Activated CD4-positive, CD25-positive, alpha-beta regulatory T cell treated with anti-CD3 and anti-CD28 coated beads, Interleukin-2, amount 50 U/mL, for 24 hours (primary cell): ENCODE measurements at places on chromosomes 1 and 21.

DNA sequence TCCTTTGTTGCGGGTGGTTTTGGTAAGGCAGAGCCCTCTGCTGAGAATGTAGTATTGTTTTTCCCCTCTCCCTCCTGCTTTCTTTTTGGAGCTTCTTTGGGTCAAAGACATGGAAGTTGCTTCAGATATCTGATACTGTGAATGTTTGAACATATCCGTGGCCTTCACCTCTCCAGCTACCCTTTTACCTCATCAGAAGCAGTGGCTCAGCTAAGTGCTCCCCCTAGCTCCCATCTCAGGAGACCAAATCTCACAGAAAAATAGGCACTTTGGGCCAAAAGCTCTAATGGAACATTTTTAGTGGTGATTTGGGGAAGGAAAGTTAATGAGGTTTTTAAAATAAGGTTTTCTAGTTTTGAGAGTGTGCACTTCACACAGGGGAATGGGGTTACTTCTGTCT is 6.3 kb downstream of the TMEM200B start:
- ATAC-seq = no peak

- no peak for ATAC-seq
These were observed 4.8 kb downstream of the PSMD4 start for GRCh38 chr1:151259351-151259750.

DNA sequence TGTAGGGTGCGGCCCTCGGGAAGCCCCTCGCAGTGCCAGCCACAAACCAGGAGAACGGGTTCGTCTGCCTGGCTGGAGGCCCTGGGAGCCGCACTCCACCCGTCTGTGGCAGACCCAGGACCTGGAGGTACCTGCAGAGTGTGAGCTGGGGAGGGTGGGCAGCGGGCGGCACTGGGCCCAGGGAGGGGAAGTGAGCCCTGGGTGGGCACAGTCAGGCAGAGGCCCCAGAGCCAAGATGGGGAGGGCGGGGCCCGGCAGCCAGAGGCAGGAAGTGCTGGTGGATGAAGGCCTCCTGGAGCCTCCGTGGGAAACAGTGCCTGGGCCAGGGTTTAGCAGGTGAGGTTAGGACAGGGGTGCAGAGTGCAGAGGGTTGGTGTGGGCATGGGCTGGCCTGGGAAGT is 4.0 kb upstream of the PEX10 start:
- ATAC-seq = no peak

DNA sequence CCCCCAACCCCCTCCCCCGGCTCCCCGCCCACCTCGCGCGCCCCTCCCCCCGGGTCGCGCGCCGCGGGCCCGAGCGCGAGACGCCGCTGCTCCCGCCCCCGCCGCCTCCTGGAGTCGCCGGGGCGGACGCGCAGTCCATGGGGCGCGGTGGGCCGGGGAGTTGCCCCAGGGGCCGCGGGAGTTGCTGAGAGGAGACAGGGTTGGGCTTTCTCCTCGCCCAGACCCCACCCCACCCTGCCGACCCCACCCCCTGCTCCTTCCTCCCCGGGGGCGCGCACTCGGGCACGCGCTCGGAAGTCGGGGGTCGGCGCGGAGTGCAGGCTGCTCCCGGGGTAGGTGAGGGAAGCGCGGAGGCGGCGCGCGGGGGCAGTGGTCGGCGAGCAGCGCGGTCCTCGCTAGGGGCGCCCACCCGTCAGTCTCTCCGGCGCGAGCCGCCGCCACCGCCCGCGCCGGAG is at the start of gene LAMC1:
Gene LAMC1 (plus strand): TSS at position 275 of the 455 bp plus-strand sequence. CDS start 297 bp downstream, outside the sequence.
- ATAC-seq = no peak

- no peak for ATAC-seq
These were observed 2082.6 kb downstream of the MRPL39 start for GRCh38 chr21:23524685-23525084.

GRCh38 chr1:62687421-62687902 is 724 bp downstream of the DOCK7 start:
- peak; percentile 17 for ATAC-seq

- no peak for ATAC-seq
These were observed 13.3 kb downstream of the RPS6KA1 start for GRCh38 chr1:26542771-26543451.

DNA sequence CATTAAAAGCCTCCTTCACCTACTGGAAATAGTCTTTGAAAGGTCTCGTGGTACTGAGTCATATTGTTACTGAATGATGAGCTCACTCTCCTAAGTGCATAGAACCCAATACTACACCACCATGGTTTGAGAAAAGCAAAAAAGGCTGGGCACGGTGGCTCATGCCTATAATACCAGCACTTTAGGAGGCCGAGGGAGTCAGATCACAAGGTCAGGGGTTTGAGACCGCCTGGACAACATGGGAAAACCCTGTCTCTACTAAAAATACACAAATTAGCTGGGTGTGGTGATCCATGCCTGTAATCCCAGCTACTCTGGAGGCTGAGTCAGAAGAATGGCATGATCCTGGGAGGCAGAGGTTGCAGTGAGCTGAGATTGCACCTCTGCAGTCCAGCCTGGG is 3.3 kb upstream of the HNRNPCL1 start:
- ATAC-seq = no peak

DNA sequence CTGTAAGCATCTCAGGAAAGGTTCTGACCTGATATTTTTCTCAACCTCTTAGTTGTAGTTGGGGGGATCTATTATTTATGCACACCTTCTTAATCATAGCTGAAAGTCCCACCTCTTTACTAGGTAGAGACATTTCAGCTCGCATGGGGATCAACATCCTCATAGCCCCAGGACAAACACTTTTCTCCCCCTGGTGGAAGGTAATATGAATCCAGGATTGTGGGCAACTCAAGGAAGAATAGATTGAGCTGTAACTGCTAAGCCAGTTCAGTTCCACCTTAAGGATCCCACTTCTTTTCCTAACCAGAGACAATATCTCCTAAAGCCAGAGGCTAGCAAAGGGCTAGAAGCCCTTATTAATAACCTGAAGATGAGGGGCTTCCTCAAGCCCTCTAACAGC is 25.4 kb upstream of the SMYD3 start:
- no peak for ATAC-seq

- no peak for ATAC-seq
These were observed 21.2 kb upstream of the ADAR start for GRCh38 chr1:154629061-154629674.

GRCh38 chr1:197944485-197944884 is 27.3 kb downstream of the LHX9 start:
- ATAC-seq = no peak

GRCh38 chr1:77037038-77037437 is 169.8 kb downstream of the ST6GALNAC5 start:
- ATAC-seq = no peak
